Hypothalamus (tissue), 51 donors: ENCODE measurements at places on chromosomes 2 and 18.

DNA sequence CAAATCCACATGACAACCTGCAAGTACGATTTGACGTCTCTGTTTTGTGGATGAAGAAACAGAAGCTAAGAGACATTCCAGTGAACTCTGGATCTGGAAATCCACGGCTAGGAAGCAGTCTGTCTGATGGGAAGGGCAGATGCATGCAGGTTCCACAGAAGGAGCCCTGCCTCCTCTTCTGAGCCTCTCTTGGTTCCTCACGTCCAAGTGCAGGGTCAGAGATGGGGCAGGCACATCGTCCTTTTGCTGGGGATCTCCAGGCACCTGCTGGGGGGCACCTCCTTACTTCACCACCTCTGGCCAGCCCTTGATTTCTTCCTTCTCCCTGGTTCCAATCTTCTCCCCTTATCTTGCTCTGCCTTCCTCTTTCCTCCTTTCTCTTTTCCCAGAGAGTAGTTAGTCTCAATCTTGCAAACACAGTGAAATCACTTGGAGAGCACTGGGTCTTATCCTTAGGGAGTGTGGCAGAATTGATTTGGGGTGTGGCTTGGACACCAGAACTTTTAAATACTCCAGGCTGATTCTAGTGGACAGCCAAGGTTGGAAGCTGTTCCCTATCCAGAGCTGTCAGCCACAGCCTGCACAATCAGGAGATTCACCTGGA is 137.8 kb downstream of the BCL2 start:
- no peak for DNase-seq

- DNase-seq: no peak
Measured at GRCh38 chr2:203569677-203570316, 34.7 kb upstream of the RAPH1 start.

DNA sequence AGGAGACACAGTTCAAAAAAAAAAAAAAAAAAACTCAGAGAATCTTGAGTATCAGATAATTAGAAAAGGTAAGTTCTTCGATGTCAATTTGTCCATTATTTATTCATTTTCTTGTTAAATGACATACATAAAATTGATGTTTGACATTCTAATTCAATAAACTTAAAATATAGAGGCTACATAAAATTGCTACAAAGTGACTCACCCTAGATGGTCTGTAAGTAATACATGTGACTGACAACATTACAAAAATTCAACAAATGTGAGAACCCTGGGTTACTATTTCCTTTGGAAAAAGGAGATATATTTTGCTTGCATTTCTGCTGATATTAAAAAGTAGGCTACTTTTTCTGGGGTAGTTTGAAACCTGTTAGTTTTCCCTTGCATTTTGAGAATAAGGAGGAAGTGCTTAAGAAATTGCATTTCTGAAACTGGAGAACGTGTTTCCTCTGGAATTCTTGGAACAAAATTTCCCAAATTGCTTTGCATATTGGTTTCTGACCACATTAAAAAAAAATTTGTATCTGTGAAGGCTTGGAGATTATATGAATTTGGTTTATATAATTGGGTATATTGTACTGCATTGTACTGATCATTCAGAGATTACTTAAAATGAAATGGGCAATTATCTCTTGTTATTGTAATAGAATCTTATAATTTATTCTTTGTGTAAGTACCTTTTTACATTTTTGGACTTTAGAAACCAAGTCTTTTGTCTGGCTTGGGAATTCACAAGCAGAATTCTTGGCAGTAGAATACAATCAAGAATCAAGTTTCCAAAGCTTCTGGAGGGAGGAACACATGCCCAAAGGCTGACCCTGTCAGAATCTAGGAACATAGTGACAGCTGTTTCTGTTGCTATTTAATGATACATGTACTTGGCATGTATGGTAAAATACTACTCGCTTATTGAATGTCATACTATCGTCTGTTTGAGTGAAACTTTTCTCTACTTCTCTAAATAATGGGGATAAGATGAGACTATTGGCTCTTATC is 106.1 kb downstream of the DSEL start:
- DNase-seq: no peak

DNA sequence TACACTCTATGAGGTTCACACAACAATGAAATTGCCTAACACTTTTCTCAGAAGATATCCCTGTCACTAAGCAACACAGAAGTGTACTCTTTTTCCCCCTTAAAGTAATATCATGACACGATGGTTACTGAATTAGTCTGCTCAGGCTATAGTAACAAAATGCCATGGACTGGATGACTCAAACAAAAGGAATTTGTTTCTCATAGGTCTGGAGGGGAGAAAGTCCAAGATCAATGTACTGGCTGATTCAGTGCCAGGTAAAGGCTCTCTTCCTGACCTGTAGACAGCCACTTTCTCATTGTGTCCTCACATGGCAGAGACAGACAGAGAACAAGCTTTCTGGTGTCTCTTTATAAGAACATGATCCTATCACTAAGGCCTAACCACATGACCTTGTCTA is 211.9 kb downstream of the RBM43 start:
- no peak for DNase-seq

DNA sequence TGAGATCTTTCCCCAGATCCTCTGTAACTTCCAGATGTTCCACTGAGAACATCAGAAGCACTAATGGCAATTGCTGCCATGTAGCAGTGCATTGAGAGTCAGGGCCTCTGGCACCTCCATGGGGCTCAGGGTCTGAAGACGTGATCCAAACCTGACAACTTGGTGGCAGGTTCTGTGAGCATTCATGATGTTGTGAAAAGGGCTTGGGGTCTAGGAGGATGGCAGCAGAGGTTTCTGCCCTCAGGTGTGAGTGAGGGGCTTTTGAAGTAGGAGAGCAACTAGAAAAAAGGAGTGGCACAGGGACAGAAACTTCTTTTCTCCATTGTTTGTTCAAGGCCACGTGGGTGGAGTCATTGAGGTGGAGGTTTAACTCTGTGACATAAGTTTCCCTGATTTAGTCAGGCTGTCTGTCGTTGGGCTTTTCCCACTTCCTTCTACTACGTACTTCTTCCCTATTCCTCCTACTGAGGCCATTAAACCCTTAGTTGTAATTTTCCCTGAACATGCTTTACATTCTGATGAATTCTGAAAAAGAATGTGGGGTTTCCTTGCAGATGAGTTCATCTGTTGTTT is 13.1 kb downstream of the CFLAR start:
- DNase-seq: no peak

- no peak for DNase-seq
Measured at GRCh38 chr2:177553176-177553884, 160.8 kb downstream of the AGPS start.

GRCh38 chr2:165013944-165014619 is 58.8 kb upstream of the SLC38A11 start:
- no peak for DNase-seq

DNA sequence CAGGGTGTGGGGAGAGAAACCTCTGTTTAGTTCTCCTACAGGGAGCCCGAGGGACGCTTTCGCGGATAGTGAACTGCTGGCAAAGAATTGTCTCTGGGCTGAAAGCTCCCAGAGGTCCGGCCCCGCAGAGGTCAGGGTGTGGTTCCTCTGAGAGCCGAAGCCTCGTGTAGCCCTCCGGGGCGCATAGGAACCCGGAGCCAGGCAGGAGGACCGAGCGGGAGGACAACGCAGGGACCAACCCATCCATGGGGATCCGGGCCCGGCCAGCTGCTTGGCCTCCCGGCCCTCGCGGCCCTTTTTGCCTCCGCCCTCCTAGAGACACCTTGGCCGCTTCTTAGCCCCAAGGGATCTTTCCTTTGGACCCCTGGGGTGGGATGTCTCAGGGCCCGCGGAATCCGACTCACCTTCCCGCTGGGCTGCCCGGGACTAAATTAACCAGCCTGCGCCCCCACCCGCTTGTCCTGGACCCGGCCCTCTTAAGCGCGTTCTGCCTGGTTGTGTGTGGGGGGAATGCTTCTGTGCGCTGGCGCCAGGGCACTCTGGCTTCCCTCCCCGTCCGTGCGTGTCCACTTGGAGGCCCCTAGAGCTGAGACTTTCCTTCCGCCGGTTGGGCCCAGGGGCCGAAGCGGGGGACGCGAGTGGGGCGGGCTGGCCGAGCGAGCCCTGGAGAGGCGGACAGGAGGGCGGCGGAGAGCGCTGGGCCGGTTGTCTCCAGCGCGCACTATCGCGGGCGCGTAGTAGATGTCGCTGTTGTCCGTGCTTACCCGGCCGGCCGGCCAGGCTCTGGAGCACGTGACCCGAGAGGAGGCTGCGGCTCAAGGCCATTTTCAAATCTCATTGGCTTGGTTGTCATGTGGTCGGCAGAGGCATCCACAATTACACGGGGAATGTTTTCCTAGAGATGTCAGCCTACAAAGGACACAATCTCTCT is at the start of gene HOXD10:
Gene HOXD10, plus strand, starts transcription at position 896 of the 931 bp plus-strand sequence. CDS start 56 bp downstream, outside the sequence.
- no peak for DNase-seq

- DNase-seq: no peak
Measured at GRCh38 chr2:112821142-112821541, 15.4 kb downstream of the IL1B start.

GRCh38 chr2:132562245-132562644 is 107.8 kb downstream of the LYPD1 start:
- no peak for DNase-seq

- DNase-seq: no peak
Measured at GRCh38 chr2:122706757-122707223, 951.3 kb downstream of the TSN start.

DNA sequence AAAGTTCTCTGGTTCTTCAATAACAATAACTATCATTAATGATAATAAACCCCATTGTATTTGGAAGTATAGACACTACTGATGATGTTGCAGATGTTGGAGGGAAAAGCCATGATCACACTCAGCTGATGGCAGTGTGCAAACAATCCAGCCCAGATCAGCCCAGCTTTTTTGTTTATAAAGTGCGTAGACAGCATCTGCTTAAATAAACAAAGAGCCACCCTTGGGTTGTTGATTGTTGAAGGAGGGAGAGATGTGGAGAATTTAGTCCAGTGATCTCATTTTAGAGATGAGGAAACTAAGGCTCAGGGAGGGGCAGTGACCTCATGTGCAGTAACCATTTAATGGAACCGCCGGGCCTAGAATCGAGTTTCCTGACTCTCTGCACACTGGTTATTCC is 56.0 kb upstream of the MEX3C start:
- DNase-seq: no peak

DNA sequence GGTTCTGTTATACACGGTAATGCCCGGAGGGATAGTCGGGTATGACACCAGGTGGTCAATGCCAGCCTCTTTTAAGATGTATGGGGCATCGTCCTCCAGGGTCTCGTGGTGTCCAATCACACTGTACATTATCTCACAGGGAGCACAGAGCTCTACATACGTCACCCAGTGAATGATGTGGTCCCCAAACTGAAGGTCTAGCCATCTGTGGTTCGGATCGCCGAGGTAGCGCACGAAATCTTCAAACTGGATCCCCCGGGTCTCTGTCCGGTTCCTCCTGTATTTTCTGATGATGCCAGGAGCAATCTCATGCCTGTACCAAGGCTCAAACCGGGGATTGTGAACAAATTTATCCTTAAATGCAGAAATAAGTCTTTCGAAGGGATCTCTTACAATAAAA is 24.1 kb downstream of the CHST10 start:
- no peak for DNase-seq

GRCh38 chr2:232325324-232326273 is 53.0 kb upstream of the ALPP start:
- no peak for DNase-seq

DNA sequence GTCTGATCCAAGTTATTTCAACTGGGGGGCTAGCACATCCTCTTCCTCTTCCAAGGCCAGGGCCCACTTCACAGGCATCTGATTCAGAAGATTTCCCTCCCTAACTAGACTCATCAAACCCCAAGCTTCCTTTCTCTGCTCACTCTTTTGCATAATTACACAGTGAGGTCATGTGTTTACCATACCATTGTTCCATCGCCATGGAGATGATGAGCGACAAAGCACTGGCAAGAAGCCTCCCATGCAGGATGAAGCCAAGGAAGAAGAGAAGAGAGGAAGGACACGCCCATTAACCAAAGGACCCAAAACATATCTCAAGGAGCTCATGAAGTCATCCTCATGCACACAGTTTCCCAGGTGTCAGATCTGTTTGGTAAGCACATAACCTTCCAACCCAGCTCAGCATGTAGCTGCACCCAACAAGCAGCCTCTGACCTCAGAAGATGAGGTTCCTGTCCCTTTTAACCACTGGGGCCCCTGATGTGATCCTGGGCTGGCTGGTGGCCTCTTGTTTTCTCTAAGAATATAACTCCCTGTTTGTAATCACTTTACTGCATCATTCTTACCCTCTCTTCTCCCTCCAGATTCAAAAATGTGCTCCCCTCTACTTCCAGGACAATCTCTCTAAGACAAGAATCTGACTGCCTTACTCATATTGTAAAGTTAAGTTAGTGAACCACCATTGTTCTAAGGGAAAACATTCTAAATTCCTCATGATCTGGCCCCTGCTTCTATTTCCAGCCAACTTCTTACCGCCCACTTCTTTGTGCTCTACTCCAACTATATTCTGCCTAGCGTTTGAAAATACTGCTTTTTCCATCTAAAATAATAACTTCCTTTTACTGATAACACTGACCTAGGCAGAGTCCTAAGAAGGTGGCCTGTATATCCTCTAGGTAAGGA is 190.1 kb downstream of the TTC32 start:
- no peak for DNase-seq

DNA sequence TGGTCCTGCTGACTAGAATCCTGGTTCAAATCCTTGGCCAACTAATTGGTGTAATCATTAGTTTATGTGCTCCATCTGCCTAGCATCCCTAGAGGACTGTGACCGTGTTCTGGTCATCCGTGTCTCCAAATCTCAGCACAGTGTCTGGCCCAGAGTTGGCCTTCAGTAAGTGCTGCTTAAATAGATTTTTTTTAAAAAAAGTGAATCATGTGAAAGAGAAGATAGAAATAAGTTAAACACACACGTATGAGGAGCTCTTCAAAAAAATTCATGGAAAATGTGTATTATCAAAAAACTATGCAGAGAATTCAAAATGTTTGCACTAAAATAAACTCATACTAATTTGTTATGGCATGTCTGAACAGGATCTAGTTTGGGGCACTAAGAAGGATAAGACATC is 129.3 kb upstream of the TLK1 start:
- no peak for DNase-seq

DNA sequence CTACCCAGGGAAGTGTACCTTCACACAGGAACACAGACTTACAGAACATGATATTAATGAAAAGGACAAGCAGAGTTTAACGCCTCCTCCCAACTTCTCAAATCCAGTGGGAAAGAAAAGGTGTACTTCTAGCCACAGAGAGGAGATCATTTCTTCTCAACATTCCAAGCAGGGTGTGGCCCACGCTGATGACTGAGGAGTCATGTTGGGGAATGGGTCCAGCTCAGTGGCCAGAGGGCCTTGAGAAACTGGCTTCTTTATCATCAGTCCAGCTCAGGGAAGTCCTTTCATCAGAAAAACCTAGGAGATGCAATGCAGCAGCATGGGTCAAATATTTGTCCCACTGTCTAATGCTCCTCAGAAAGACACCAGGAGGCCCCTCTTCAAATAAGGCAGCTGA is 63.0 kb downstream of the RBM43 start:
- DNase-seq: no peak

- no peak for DNase-seq
Measured at GRCh38 chr2:42848265-42848664, 55.9 kb upstream of the HAAO start.

DNA sequence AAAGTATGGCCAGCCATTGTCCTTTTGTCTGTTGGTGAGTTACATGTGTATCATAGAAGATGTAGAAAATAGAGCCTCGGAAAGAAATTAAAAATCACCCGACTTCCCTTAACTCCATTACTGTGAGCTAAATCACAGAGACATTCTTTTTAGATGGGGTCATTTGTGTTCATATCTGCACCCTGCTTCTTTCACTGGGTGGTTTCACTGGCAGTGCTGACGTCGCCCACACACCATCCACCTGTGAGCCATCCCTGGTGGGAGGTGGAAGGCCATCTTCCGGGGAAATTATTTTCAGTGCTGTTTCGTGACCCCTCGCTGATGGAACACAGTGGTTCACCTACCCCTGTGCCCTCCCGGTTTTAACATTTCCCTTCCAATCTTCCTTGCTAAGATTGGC is 21.2 kb downstream of the SH3BP4 start:
- DNase-seq: no peak
